ENCODE measurements at places on chromosomes 2 and 18.

GRCh38 chr2:174662459-174662858 lies 64.9 kb upstream of the WIPF1 start:
- DNase-seq, result no peak

GRCh38 chr2:61362873-61363272 lies 108.0 kb downstream of the USP34 start:
- DNase-seq, result no peak

DNA sequence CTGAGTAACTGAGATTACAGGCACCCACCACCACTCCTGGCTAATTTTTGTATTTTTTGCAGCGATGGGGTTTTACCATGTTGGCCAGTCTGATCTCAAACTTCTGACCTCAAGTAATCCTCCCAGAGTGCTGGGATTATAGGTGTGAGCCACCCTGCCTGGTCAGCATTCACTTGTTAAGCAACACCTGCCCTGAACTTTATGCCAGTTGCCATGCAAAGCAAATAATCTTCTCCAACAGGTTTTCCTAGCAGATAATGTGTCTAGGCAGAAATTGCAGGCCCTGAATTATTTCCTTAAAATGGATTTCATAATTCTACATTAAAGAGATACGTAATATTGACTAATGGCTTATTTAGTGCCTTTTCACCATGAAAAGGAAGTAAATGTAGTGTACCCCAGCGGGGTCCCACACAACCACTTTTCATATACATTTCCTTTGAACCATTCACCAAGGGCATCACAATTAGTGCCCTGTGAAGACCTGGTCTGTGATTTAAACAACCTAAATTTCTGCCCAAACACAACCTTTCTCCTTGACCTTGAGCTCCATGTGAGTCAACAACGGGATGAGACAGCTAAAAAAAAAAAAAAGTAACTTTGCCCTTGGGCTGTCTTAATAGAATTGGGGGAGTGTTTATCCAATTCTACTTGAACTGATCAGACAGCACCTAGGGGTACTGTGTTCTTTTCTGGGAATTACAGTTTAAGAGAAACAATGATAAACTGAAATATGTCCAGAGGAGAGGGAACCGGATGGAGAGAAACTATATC lies 41.6 kb downstream of the EEF1B2 start:
- DNase-seq, result no peak

- DNase-seq, result no peak
These were observed 20.9 kb downstream of the DHRS9 start for GRCh38 chr2:169090133-169090820.

GRCh38 chr18:68793951-68794350 lies 3.9 kb upstream of the CCDC102B start:
- DNase-seq, result no peak

DNA sequence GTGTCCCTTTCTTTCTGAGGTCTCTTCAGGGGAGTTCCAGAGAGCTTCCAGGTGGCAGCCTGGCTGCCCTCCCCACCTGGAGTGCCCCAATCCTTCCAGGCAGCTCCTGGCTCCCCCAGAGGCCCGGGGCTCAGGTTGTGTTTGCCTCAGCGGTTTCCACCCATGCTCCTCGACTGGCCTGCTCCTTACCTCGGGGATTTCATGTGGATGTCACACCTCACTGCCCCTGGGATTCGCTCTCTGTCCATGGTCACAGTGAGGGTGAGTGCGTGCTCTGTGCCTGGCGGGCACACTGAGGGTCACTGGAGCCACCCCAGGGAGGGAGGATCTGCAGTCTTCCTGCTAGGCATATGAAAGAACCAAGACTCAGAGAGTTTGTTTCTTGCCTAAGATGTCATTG lies 2.1 kb upstream of the TOGARAM2 start:
- DNase-seq, result no peak

- DNase-seq, result no peak
These were observed 61.9 kb upstream of the CREB1 start for GRCh38 chr2:207467716-207468347.

GRCh38 chr2:207397917-207398655 lies 131.7 kb upstream of the CREB1 start:
- DNase-seq, result no peak

DNA sequence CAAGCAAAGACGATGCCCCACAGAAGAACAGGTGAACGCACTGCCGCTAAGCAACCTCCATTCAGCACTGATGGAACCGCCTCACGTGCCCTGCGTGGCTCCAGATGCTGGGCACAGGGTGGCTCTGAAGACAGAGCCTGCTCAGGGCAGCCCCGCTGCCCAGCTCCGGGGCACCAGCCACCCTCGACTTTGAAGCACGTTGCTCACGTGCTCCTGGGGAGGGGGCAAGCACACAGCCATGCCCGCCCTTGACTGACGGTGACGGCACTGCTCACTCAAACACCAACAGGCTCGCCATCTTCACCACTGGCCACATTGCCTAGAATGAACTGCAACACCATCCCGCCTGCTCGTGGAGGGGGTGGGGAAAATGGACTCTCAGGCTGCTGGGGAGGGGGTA lies 251.3 kb downstream of the HDAC4 start:
- DNase-seq, result no peak

DNA sequence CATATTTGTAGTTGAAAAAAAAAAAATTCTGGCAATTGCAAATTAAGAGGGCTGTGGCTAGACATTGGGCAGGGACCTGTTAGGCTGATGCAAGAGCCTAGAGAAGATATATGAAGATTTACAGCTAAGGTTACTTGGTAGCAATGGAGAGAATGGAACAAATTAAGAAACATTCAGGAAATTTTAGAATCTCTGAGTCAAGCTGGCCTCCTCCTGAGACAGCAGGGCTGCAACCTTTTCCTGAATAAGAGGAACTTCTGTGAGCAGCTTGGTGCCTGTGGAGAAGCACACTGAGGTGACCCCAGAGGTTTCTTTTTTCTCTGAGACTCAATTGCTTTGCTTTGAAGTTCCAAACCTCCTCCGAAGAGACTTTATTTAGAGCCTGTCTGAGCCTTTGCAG lies 118.6 kb upstream of the LRATD1 start:
- no peak for DNase-seq

GRCh38 chr2:192000196-192000980 lies 153.5 kb upstream of the CAVIN2 start:
- DNase-seq, result no peak

GRCh38 chr2:184534986-184535385 lies 63.3 kb upstream of the ZNF804A start:
- no peak for DNase-seq

DNA sequence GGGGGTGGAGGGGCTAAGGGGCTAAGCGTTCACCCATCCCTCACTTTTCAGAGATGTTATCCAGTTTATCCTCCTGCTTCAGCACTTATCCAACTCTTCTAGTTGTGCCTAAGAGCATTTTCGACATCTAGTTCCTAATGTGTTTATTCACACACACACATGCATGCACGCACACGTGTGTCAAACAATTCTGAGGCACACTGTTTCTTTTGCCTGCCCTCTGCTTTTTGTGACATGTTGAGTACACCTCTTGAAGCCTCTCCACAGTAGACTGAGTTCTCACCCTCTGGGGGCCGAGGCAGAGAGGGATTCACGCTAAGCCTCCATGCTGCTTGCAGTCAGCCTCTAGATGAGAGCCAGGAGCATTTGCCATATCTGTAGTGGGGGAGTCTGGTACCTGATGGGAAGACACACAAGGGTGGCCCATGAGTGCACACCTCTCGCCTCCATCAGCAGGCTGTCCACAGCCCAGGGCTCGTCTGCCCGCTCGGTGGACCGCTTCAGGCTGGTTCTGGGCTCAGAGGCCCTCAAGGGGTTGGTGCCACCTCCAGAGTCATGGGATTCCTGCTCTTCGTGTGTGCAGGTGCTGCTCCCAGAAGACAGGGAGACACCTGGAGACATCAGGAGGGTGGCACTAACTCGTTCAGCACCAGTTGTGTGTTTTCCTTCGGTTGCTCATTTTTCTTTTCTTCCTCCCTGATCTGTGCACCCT lies 11.9 kb downstream of the TWIST2 start:
- DNase-seq, result no peak

DNA sequence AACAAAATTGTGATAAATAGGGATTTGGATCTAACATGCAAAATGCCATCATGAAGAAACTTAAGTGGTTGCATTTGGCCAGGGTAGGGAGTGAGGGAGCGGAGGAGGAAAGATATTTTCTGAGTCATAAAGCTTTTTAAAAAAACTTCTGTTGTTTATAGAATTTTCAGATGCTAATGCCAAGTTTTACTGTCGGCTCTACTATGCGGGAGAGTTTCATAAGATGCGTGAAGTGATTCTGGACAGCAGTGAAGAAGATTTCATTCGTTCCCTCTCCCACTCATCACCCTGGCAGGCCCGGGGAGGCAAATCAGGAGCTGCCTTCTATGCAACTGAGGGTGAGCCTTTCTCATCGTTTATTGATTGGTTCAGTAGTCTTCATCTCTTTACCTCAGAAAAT lies 56.0 kb upstream of the PTH2R start:
- DNase-seq, result no peak

GRCh38 chr2:239602290-239603282 lies 201.8 kb upstream of the HDAC4 start:
- no peak for DNase-seq

DNA sequence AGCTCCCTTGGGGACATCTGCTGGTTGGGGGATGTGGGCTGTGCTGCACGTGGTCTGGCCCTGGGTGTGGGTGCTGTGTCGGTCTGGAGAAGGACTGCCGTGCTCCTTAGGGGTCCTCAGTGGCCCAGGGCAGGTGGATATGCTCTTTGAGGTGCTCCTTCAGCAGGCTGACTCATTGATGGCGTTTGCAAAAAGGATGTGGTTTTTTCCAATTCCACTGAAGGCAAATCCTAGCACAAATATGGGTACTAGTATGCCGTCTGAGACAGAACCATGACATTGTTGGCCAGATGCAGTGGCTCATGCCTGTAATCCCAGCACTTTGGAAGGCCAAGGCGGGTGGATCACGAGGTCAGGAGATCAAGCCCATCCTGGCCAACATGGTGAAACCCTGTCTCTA lies 3.3 kb downstream of the PPP1R7 start:
- no peak for DNase-seq

GRCh38 chr2:133498662-133499585 lies 69.3 kb downstream of the NCKAP5 start:
- no peak for DNase-seq

- DNase-seq, result no peak
These were observed 3.0 kb upstream of the MBD1 start for GRCh38 chr18:50284255-50284885.

DNA sequence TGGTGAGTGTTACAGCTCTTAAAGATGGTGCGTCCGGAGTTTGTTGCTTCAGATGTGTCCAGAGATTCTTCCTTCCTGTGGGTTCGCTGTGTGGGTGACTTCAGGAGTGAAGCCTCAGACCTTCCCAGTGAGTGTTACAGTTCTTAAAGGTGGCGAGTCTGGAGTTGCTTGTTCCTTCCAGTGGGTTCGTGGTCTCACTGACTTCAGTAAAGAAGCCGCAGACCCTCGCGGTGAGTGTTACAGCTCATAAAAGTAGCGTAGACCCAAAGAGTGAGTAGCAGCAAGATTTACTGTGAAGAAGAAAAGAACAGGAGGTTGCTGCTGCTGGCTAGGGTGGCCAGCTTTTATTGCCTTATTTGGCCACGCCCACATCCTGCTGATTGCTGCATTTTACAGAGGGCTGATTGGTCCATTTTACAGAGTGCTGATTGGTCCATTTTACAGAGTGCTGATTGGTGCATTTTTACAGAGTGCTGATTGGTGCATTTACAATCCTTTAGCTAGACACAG lies 34.0 kb upstream of the SPTBN1 start:
- DNase-seq, result no peak

GRCh38 chr2:64881037-64881492 lies 108.1 kb upstream of the SLC1A4 start:
- DNase-seq, result no peak

- no peak for DNase-seq
These were observed 4.7 kb downstream of the GALNT5 start for GRCh38 chr2:157262248-157262647.

- no peak for DNase-seq
These were observed 63.1 kb downstream of the EHBP1 start for GRCh38 chr2:62768615-62769014.

DNA sequence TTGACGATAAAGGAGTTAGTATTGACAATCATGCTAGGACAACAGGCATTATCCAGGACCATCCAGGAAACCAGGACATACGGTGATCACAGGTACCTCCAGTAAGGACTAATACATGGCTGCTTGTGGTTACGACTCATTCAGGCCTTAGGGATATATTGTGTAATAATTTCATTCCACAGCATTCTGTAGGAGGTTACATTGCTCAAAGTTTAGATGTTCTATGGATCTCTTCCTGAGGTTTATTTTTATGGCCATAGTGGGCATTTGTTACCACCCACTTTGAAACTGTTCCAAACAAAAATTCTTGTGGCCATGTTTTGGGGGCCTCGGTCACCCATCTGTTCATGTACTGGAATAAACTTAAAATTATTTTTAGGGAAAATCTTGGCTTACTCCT lies 431.6 kb downstream of the METTL4 start:
- DNase-seq, result no peak

- DNase-seq, result no peak
These were observed 276.3 kb downstream of the RND3 start for GRCh38 chr2:150211164-150211631.

GRCh38 chr2:105376789-105377240 lies 22.0 kb downstream of the FHL2 start:
- DNase-seq, result no peak

DNA sequence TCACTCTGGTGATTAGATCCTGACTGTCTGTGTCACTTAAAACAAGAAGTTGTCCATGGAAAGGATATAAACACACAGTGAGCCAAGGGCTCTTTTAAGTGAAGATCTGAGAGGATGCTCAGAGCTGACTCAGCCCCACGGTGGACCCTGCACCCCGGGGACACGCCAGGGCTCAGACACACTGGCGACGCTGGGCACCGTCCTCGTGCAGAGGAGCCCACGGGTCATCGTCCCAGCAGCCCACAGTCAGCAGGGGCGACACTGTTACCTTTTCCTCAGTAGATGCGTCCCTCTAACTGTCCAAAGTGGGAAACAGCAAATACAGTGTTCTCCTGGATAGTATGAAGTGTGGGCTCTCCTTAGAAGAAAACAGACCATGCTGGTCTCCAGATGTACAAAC lies 225.6 kb downstream of the HDAC4 start:
- DNase-seq, result no peak

- no peak for DNase-seq
These were observed 145.9 kb downstream of the CALCRL start for GRCh38 chr2:187302116-187302515.

DNA sequence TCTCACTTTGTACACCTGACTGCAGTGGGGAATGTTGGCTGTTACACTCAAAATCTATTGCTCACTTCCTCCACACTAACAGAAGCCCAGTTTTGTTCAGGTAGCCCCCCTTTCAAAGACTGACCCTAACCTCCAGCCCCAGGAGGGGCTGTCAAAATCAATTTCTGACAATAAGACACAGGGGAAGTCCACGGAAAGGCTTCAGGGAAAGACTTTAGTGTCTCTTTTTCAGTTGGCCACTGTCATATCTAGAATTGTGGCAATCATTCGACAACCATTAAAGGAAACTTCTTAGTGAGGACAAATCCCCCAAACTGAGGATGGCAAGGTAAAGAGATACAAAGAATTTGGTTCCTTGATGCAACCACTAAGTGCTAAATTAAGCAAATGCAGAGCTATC lies 59.0 kb downstream of the BARD1 start:
- DNase-seq, result no peak

GRCh38 chr18:9482790-9483189 lies 7.5 kb downstream of the RALBP1 start:
- no peak for DNase-seq

Data from H1 (cell line).